Naive thymus-derived CD8-positive, alpha-beta T cell (primary cell): ENCODE measurements at places on chromosomes 7 and 10.

GRCh38 chr7:106814887-106815286 lies 50.2 kb upstream of the PIK3CG start:
- DNase-seq = no peak
- peaks cover 3% of the 10 kb centered on the region for H3K4me1 ChIP-seq
- no peak overlapping the region for H3K27ac ChIP-seq
- H3K36me3 ChIP-seq = no peaks in the 10 kb centered on the region

DNA sequence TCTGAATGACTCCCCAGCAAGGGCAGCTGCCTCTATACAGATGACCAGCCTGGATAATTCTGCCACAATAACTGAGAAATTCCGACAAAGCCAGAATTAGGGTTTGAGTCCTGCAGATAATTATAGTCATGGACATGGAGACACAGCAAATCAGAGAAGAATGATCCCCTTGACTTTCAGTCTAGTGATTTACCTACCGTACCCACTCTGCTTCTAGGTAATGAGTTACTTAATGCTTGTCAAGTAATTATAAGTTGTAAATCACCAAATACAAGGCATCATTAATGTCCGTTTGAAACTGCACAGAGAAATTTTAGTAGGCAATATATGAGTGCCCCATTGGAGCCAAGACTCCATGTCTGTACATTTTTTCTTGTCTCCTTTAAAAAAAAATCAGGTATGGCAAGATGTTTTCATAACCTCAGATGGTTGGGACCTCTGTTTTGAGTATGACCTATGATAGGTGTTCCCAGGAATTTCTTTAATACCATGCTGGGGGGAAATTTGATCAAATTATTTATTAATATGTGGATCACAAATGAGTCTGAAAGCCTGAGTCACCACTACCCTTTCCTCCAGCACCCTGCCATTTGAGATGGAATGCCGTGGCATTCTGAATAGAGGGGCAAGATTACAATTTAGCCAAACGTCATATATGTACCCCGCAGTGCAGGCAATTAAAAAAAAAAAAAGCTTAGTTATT lies 5.5 kb upstream of the ARID5B start:
- H3K27me3 ChIP-seq = no peaks in the 10 kb centered on the region
- H3K27ac ChIP-seq = no peak overlapping the region
- no peak overlapping the region for H3K4me3 ChIP-seq
- no peaks in the 10 kb centered on the region for H3K36me3 ChIP-seq
- DNase-seq = no peak

DNA sequence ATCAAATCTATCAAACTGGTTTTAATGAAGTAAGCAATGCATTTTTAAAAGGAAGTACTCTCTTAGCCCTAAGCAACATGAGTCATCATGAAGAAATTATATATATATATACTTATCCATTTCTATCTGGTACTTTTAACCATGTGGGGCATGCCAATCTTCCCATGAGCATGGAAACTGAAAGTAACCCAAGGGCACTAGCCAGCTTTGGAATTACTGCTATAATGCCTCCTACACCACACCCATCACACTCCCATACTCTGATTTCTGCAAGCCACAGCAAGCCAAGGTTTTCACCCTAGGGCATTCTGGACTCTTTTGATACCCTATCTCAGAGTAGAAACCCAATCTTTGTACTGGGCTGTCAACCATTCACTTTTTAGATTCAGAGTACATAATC lies 204.6 kb downstream of the IMMP2L start:
- no peaks in the 10 kb centered on the region for H3K4me1 ChIP-seq
- H3K36me3 ChIP-seq = peaks cover 7% of the 10 kb centered on the region
- no peak overlapping the region for H3K27ac ChIP-seq
- no peak overlapping the region for H3K4me3 ChIP-seq
- no peaks in the 10 kb centered on the region for H3K27me3 ChIP-seq
- DNase-seq = no peak

- no peaks in the 10 kb centered on the region for H3K4me1 ChIP-seq
- H3K27me3 ChIP-seq = peaks cover 19% of the 10 kb centered on the region
- H3K4me3 ChIP-seq = no peak overlapping the region
- H3K27ac ChIP-seq = no peak overlapping the region
- peaks cover 2% of the 10 kb centered on the region for H3K36me3 ChIP-seq
- DNase-seq = no peak
Observed at GRCh38 chr10:12966067-12966466, 35.4 kb downstream of the CCDC3 start.

DNA sequence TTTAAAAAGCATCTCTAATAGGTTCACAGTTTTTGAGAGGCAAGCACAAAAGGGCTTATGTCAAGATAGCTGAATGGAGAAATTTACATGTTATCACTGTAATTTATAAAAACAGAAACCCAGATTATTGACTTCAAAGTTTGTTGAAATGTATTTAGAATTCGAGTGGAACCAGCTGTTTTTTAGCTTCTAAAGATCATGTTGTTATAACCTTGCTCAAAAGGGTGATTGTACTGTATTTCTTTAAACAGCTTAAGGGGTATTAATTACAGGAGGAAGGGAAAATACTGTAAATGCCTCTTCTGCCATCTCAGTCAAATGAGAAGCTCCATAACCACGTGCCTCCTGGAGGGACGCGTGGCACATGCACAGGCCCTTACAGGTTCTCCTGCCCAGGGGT lies 156.2 kb upstream of the MGMT start:
- no peak overlapping the region for H3K27ac ChIP-seq
- no peaks in the 10 kb centered on the region for H3K4me1 ChIP-seq
- no peaks in the 10 kb centered on the region for H3K36me3 ChIP-seq
- H3K4me3 ChIP-seq = no peak overlapping the region
